Activated T-cell treated with anti-CD3 and anti-CD28 coated beads for 24 hours (primary cell): ENCODE measurements at places on chromosomes 7 and 10.

GRCh38 chr7:156157409-156158012 is 345.2 kb upstream of the SHH start:
- no peak for DNase-seq

DNA sequence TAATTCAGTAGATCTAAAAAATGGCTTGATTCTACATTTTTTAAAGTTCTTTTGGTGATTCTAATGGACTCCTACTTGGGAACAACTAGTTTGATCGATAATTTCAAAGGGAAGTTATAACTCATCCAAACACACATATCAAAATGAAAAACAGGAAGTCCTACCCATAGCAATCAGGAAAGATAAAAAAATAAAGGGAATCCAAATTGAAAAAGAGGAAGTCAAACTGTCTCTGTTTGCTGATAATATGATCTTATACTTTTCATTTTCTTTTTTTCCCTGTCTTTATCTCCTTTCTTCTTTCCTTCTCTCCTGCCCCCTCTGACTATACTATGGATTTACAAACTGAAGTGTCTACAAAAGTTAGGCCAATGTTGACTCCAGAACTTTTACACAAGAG is 118.8 kb downstream of the IQUB start:
- no peak for DNase-seq

DNA sequence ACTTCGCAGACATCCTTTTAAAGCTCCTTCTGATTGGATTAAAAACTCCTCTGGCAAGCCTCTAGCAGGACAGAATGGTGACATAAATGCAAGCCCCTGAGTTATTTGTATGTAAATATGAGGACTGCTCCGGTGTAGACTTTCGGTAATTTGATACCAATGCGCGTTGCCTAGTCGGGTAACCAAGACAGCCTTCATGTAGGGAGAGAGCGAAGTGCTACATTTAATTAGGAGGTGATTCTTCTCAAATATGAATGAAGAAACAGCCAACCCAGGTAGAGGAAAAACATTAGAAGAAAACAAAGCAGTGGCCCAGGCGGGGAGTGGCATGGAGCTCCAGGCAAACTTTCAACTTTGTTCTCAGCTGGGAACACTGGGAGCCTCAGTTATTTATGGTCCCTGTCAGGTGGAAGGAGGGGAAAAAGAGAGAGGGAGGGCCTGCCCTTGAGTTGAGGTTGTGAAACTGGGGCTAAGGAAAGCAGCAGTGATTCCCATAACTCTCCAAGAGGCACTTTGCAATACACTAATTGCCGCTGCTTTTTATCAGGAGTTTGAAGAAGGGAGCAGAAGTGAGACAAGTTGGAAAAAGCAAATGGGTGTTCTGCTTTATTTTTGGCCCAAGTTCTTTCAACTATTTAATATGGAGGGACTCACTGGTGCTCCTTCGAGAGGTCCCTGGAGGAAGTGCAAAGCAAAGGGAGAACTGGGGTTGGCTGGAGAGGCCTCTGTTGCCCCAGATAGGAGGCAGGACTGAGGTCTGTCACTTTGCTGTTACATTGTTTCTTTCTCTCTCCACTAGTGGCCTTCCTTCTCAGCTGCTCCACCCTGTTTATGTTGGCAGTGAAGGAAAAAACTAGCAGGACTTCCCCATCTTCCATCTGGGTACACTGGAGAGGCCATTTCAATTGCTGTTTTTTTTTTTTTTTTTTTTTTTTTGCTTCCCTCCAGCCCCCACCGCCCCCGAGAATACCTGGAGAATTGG is 234.6 kb upstream of the CCDC6 start:
- no peak for DNase-seq

DNA sequence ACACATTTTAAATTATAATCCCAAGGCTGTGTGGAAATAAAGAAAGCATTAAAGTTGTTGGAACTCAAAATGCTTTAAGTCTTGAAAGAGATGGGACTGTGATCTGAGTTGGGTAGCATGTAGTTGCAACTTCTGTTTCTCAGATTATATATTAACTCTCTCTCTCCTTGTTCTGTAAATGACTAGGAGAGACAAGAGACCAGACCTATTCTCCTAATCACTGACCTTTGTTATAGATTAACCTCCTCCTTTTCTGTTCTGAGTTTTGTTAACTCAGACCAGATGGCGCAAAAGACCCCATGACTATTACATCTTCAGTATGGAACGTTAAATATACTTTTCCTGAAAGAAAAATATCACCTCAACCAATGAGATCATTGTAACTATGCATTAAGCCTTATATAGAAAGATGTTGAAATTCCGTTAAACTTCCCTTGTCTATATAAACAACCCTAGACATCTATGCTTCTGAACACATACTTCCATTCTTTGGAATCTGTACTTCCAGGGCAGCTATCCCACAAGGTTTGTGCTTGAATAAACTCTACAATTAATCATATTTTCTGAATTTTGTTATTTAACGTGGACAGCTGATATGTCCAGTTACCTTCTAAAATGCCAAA is 143.5 kb upstream of the TRIM24 start:
- DNase-seq = no peak

DNA sequence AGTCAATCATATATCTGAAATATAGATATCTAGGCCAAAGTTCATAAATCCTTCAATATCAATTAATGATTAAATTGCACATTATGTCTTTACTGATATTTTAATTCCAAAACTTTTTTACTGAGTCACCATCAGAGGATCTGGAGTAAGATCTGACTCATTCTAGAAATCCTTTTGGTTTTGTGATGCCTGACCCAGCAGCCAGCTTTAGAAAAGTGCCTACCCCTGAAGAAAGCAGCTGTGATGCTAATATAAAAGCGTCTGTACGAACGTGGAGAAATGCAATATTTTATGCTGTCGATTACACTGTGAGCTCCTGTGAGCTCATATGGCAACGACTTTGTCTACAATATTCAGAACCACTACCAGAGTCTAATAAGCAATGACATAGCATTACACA is 142.5 kb upstream of the LRRTM3 start:
- DNase-seq = no peak

DNA sequence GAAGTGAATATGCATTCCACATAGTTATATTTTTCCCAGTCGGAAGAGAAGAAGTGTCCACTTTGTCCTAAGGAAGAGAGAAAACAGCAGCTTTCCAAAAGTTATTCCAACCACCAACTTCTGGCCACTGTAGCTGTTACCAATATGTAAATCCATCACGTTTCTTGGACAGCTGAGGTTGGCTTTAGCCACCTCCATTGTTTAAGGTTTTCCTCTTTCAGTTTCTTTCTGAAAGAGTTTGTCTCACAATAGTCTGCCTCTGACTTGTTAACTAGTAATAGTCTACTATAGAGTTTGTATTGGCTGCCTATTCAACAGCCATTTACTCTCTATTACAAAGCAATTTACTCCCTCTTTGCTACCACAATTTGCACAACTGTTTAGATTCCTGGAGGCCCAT is 457.6 kb upstream of the LRRN3 start:
- no peak for DNase-seq

GRCh38 chr7:114392686-114393085 is 21.9 kb upstream of the FOXP2 start:
- DNase-seq = no peak

DNA sequence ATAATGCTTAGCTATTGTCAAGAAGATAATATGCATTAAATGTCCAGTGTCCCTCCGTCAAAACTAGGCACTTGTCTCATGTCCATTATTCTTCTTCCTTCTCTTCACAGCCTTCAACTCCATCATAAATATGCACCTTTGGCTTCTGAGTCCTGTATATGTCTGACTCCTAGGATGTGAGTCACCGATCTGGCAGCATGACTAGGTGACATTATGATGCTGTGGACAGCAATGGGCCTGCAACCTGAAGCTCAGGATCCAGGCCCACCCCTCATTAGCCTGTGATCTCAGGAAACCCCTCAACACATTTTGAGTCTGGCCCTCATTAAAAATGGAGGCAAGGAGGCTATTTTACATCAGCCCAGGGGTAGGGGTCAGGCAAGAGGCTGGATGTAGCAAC is 362.5 kb upstream of the ZMIZ1 start:
- DNase-seq = no peak

DNA sequence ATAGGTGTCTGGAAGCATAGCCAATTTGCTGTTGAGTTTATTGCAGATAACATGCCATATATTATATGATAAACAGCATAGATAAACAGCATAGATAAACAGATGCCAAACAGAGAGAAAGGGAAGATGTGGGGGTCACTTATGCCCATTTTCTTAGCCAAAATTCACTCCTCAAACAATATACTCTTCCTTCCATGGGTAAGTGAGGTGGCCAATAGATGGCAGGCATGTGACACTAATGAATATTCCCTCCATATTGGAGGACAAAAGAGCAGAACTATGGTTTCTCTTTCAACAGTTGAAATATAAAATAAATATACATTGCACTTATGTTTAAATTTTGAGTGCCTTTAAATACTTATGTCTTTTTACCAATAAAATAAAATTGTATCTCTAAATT is 1212.8 kb downstream of the REEP3 start:
- no peak for DNase-seq

DNA sequence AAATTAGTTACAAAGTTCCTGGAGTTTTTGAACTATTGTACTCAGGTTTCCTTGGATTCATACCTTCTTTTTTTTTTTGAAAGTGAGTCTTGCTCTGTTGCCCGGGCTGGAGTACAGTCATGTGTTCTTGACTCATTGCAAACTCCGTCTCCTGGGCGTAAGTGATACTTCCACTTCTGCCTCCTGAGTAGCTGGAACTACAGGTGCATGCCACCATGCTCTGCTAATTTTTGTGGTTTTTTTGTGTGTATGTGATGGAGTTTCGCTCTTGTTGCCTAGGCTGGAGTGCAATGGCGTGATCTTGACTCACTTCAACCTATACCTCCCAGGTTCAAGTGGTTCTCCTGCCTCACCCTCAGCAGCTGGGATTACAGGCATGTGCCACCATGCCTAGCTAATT is 22.3 kb downstream of the MCM10 start:
- no peak for DNase-seq

DNA sequence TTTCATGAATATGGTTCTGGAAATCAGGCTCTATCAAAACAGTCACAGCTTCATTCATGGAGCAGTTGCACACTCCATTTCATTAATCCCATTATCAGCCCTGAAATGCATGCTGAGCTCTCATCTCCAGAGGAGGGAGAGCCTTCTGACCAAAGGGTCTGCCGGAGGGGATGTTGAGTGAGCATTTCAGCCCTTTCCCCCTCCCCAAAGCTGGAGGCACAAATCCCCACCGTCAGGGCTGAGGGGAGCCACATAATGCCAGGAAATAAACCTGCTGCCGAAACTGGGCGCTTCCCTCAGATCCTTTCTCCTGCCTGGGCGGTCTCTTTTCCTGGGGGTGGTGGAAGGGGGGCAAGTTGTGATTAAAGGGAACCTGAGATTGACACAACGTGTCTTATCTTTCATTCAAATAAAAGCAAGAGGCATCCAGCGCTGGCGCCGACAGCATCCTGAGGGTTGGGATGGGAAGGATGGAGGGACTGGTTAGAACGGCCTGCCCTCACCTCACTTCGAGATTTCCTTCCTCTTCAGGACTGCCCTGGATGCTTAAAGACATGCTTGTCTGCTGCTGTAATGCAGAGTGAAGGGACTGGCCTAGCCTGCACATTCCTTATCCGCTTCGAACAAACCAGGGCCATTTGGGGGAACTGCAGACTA is 71.6 kb downstream of the TLL2 start:
- DNase-seq = no peak

GRCh38 chr10:80104066-80104926 is 25.8 kb downstream of the TMEM254 start:
- DNase-seq = no peak

DNA sequence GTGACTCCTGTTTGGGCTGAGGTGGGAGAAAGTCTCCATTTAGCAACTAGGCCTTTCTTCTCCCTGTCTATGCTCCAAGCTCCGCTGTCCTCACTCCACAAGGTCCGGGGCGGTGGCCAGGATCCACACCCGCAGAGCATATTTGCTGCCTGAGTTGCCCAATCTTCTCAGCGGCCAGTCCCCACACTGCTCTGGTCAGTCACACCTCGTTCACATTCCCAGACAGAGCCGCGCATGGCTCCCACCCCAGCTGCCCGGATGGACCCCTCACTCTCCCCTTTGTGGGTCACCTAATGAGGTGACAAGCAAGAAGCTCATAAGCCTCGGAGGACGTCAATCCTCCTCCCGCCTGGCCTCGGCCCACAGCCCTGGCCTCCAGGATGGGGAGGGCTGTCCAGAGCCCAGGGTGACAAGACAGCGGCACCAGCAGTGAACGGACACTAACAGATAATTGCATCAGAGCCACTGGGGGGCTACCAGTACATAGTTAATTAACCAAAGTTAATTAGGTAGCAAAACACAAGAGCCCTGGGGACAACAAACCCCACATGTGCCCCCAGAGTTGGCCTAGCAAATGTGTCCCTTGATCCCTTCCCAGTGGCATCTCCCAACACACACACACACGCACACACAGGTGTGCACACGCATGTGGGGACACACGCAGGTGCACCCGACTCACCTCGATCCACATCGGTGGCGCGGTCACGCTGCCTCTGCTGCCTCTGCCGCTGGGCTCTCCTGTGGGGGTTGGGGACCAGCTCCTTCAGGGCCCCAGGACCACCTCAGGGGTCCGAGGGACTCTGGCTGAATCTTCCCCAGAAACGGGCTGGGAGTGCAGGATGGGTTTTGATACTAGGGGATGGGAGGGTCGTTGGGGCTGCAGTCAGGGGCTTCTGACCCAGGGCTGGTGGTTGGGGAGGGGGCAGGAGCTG is 11.8 kb downstream of the EPHA1 start:
- DNase-seq = no peak

DNA sequence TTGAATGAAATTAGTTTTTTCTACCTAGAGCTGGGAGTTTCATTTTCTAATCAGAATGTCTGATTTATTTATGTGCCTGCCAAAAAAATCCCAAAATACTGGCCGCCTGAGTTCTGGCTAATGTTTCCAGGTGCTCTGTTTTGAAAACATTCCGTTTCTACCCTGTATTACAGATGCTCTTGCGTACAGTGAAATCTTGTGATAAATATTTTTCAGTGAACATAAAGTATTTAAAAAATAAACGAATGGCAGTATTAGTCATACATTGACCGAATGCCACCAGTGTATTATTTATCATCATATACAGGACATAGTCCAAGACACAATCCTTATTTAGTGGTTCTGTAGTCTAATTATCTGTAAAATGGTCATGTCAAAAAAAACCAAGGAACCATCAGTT is 102.8 kb downstream of the KAT6B start:
- DNase-seq = no peak
